Renal pelvis (tissue), 12 donors: ENCODE measurements at places on chromosomes 1 and 21. TPM values are rescaled to one million over a fixed set of nuclear protein-coding genes. Genes with fewer than 3 reads are reported as not detected.

- no peak for DNase-seq
These were observed 3.9 kb downstream of the CLDN19 start for GRCh38 chr1:42736152-42736551.

DNA sequence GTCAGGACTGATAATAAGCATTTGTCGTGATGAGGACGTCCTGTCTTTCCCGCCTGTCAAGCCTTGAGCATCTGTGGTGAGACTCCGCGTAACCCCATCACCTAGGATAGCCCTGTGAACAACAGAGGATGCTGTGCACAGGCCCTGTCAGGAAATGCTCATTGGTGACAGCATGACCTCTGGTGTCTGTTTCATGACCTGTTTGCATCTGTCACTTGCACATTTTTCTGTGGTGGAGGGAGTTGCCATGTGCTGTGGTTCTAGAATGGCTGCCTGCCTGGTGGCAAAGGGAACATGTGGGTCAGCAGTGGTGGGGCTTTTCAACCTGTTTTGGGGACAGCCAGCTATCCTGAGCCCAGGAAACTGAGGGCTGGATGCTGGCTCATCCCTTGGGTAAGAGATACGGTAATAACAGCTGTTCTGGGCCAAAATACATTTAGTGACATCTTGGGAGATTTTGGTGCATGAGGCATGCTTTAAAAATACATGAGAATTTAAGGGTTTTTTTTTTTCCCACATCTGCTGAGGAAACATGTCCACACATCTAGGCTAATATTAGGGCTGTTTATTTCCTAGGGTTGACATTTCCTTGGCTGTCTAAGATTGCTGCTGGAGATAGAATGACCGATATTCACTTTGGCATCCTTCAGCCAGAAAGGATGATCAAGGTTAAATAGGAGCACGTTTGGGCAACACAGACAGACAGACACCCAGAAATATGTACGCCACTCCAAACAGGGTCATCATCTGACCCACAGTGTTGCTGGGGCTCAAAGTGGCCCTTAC is 52.9 kb downstream of the KCNC4 start:
- no peak for DNase-seq

DNA sequence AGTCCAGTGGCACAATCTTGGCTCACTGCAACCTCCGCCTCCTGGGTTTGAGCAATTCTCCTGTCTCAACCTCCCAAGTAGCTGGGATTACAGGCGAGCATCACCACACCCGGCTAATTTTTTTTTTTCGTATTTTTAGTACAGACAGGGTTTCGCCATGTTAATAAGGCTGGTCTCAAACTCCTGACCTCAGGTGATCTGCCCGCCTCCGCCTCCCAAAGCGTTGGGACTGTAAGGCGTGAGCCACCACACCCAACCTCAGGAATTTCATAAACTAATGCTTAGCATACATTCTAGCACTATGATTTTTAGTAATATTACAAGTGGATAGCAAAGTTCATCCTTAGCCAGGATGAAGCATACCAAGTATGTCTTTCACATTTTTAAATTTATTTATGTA is 8.7 kb downstream of the DNAJC11 start:
- no peak for DNase-seq

DNA sequence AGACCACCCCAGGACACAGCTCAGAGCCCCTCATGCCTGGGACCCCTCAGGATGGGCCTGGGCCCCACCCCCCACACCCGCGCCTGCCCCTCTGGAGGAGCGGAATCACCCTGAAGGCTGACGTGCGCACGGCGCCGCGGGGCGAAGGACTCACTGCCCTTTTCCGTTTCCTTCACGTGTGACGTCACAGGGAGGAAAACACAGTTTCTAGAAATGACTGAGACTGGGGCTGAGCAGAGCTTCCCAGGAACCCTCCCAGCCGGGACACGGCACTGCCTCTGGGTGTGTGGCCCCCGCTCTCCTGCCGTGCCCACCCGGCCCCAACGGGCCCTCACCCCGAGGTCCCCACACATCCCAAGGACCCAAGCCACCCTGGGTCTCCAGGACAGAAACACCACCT is 5.4 kb upstream of the TNFRSF4 start:
- no peak for DNase-seq

GRCh38 chr1:119275145-119276134 is 93.1 kb upstream of the HAO2 start:
- DNase-seq: no peak

Gene KIF14
- polyA plus RNA-seq: 7.6 TPM

DNA sequence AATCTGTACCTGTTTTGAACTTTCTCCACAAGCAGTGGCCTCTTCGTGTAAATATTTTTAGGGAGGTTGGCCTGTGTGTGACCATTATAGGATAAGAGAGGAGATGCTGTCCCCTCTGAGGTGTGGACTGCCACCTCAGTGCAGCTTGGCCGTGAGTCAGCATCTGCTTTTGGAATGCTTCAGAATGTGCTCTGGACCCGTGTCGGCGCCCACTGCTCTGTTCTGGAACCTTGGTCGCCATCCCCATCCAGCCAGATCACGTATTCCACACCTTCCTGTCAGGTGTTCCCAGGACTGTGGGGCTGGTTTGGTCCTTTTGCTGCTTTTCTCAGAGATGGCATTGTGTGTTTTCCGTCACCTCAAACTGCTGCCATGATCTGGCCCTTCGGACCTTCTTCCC is 5.5 kb downstream of the UCK2 start:
- no peak for DNase-seq

GRCh38 chr21:33412832-33413519 is 9.8 kb downstream of the IFNGR2 start:
- DNase-seq: no peak

GRCh38 chr21:18840239-18840638 is 436.7 kb upstream of the TMPRSS15 start:
- no peak for DNase-seq

Gene SFN
- polyA plus RNA-seq: 0.65 TPM

DNA sequence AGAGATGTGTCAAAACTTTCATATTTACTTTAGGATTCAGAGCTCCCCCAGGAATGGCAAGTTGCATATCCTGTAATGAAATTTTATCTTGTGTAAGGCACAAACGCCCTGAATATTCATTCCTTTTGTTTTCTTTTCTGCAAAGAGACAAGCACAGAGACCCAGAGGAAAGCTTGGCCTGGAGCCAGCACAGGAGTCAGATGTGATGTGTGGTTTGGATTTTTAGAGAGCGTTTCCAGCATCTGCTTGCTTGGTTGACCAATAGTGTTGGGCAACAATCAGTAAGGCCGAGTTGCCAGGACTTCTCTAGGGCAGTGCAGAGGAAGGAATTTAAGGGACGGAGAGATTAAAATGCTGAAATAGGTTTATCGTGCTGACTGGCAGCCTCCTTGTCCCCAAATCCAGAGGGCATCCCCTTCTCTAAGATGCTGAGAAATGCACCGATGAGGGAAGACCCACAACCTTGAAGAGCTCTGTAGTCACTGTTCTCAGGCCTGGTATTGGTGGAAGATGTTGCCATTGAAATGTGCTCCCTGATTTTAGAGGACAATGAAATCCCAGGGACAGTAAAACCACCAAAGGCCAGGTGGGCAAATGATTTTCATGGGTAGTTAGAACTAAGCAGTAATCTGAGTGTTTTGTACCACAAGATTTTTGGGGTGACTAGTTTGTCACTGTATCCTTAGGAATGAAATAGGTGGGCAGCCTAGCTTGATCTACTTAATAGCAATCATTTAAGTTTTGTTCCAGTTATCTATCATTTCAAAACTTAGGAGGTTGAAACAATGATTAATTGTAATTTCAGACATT is 37.9 kb upstream of the RHOU start:
- peak; percentile 34 for DNase-seq

GRCh38 chr1:225995919-225996864 is 3.0 kb downstream of the SDE2 start:
- DNase-seq: no peak

Gene RGS18
- polyA plus RNA-seq: 2.7 TPM

GRCh38 chr1:247548769-247549182 is at the start of gene GCSAML:
TSS of gene GCSAML (plus strand) at chr1:247549134. CDS start at chr1:247549192, 58 bp downstream.
- no peak for DNase-seq

- no peak for DNase-seq
These were observed 112.5 kb downstream of the RERE start for GRCh38 chr1:8704866-8705506.

GRCh38 chr1:49541096-49541752 is 482.5 kb downstream of the AGBL4 start:
- DNase-seq: no peak

DNA sequence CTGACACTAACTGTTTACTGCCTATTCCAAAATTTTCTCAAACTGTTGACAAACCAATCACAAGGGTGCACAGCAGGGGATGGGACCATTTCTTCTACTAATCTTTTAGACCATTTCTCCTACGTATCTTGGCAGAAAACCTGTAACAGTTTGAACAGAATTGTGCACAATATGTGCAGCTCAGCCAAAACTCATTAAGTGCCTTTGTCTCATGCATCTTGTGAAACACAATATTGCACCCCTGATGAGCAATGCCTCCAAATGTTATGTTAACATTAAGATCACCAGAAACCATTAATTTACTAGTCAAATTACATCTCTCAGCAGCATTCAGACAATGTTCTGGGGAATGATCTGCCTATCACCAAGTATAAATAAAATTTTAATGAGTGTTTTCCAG is 247.5 kb downstream of the NRIP1 start:
- DNase-seq: no peak

GRCh38 chr1:182686446-182686845 is 2.1 kb upstream of the RGS8 start:
- DNase-seq: no peak

- no peak for DNase-seq
These were observed 4.7 kb downstream of the BTBD19 start for GRCh38 chr1:44812822-44813543.

DNA sequence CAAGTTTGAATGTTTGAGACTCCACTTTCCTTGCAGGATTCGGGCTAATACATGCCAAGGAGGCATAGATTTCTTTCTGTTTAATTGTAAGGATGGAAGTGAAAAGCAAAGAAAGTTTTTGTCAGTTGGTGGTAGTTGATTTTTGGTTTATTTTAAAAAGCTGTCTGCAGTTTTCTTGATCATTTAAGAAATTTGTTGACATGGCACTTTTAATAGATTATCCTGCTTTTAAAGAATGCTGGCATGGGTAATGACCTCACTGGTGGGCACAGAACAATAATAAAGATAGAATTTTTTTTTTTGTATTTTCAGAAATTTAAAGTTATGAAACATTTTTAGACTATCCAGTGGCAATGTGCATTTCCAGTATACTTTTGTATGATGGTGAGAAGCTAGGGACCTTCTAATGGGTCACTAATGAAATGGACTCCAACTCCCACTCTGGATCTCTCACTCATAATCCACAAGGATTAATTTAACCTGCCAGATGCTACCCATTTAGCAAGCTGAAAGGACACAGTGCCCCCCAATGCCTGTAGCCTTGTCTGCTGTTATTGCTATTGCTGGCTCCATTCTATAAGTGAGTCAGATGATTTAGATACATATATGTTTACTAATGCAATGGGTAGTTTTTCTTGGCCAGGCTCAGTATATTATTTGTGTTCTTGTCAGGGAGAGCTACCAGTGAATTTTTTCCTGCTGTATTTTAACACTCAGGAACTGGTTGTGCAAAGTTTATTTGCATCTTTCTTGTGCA is 190.2 kb upstream of the SGIP1 start:
- DNase-seq: no peak

DNA sequence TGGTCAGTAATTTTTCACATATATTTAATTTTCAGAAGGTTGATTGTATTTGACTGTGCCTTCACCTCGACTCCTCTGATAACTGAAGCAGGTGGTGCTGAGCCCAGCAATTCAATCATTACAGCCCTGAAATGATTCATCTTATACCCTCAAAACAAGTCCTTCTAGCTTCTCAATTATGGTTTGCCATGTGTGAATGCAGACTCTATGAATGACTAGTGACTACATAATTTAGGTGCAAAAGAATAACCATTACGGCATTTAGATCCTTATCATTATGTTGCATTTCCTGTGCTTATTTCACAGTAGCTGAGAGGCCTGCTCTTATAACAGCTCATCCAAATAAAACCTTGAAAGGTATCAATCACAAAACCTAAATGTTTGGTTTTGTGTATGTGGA is 54.0 kb upstream of the COL11A1 start:
- DNase-seq: no peak

DNA sequence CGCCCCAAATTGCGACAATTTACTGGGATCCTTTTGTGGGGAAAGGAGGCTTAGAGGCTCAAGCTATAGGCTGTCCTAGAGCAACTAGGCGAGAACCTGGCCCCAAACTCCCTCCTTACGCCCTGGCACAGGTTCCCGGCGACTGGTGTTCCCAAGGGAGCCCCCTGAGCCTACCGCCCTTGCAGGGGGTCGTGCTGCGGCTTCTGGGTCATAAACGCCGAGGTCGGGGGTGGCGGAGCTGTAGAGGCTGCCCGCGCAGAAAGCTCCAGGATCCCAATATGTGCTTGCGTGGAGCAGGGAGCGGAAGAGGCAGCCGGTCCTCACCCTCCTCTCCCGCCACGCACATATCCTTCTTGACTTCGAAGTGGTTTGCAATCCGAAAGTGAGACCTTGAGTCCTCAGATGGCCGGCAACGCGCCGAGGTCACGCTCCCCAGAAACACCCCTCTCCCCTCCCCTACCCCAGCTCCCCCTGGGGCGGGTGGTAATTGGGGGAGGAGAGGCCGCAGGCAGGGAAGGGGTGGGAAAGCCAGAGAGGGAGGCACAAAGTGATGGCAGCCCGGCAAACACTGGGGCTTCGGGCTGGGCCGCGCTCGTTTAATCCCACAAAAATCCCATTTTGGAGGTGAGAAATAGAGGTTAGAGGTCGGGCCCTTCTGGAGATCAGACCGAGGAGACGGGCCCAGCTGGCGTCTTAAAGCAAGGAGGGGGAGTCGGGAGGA is 6.2 kb downstream of the SIM2 start:
- no peak for DNase-seq

GRCh38 chr1:45887156-45887842 is 83.9 kb downstream of the MAST2 start:
- no peak for DNase-seq

Gene HFM1
- polyA plus RNA-seq: 7.4 TPM

DNA sequence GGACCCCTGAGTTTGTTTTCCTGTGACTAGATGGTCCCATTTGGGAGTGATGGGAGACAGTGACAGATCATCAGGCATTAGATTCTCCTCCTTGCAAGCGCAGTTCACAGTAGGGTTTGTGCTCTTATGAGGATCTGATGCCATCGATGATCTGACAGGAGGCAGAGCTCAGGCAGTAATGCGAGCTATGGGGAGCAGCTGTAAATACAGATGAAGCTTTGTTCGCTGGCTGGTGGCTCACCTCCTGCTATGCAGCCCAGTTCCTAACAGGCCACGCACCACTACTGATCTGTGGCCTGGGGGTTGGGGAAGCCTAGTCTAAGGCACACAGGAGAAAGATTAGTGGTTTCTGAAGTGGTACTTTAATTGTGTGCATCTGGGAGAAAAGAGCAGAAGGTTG is 7.1 kb upstream of the PLPP3 start:
- DNase-seq: no peak

DNA sequence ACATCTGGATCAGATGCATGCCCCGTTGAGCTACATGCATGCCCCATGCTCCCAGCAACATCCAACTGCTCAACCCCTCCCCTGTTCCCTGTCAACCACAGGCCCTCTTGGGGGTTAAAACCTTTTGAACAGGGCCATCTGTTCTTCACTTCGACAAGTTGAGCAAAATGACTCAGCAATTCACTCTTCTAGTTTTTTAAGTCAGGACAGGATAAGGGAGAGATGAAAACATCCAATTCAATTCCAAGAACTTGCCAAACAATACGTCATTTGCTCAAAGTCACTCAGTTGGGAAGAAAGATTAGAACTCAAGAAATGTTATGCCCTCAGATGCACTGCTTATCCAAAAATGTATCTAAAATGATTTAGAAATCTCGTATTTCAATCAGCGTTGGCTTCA is 46.1 kb upstream of the MTF2 start:
- DNase-seq: no peak

Gene ZNF683
- polyA plus RNA-seq: not detected

Gene CDCP2
- 0.12 TPM for polyA plus RNA-seq
